ENCODE measurements at places on chromosomes 11 and 22.

DNA sequence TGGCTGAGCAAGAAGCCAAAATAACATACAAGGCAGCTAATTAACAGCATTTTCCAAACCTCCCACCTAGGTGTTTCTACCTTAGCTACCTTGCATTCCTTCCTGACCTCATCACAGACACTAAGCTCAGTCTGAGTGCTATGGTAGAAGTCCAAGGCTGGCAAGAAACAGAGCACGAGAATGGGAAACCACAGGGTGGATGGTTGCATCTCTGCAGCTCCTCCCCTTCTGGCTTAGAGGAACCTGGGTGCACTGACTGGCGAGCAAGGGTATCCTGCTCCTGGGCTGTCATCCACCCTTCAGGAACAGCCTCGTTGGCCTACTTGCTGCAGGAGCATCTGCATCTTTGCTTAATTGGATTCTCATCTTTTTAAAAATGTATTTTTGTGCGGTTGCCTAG, 73.1 kb upstream of the KIRREL3 start:
- DNase-seq = no peak

GRCh38 chr11:61004180-61004611, 32.7 kb downstream of the CD6 start:
- no peak for DNase-seq

DNA sequence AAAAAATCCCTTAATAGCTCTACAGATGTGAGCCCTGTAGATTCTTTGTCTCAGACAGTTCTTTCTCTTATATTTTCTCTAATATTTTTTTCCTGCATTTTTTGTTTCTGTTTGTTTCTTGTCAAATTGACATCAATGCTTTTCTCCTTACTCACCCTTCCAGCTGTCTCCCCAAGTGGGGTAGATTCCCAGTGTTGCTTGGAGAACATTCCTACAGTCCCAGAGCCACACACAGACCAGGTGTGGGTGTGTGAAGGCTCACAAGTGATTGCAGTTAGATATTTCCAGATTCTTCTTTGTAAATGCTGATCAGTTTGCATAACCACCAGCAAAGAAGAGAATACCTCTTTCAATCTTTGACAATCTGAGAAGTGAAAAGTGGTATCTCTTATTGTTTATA, 7.5 kb downstream of the VPS51 start:
- DNase-seq = no peak

DNA sequence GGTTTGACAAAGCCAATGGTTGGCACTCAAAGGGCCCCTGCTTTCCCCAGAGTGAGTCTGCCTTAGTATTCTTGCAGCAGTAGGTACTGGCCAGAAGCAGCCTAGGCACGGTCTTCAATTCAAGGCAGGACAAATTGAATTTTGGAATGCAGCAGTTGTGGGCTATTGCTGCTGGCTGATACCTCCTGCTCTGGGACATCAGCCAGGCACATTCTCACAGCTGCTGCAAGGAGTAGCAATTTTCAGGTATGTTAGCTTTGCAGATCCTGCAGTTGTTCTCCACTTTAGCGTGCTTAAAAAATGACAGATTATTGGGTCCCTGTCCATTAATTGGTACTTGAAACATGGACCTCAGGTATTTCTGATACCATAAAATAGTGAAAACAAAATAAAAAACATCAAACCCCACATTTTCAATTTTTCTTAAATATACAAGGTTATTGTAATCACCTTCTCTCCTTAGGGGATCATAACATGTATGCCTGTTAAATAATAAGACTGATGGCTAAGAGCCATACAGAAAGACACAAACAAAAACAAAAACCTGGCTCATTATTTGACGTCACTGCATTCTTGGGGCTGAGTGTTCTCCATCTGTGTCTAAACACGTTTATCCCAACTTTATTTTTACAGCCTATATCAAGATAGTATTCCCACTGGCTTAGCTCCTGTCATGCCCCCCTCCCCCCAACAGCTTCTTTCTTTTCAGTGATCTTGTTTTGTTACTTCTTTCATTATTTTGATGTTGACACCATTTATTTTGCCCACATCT, 85.1 kb upstream of the CARD18 start:
- DNase-seq = no peak

- DNase-seq = no peak
These were observed 109.9 kb downstream of the CSNK2A3 start for GRCh38 chr11:11243209-11243589.

DNA sequence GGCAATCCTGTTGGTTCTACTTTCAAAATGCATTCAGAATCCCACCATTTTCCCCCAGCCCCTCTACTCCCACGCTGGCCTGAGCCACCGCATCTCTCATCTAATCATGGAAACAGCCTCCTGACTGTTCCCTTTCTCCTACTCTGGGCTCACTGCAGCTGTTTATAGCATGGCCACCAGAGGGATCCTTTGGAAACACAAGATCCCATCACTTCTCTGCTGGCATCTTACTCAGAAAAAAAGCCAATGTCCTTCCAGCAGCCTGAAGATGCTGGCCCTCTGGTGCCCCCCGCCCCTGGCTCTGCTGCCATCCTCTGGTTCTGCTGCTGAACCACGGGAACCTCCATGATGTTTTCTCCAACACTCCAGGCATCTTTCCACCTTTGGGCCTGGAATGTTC, 11.1 kb downstream of the MS4A8 start:
- no peak for DNase-seq

- DNase-seq = no peak
These were observed 515.0 kb downstream of the NTM start for GRCh38 chr11:131885431-131885830.

DNA sequence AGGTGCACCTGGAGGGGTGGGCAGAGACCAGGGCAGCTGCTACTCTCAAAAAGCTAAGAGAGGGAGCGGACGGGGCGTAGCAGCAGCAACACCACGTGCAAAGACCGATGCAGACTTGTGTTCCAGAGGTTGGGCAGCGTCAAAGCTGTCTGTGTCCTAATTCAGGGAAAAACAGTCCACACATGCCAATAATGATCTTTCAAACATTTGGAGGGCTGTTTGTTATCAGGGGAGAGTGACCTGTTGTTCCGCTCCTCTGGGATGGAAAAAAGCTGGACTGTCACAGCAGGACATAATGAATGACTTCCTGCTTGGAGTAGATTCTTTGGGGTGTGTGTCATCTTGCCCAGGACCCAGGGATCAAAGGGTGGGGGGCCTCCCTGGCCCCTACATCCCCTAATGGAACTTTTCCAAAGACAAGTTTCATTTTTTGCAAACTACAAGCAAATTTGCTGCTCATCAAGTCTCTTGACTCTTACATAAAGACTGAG, 6.2 kb upstream of the FBLN1 start:
- no peak for DNase-seq

GRCh38 chr11:92941676-92942571, 27.5 kb upstream of the MTNR1B start:
- DNase-seq = peak; percentile 37

- DNase-seq = no peak
These were observed 123.3 kb downstream of the PAX6 start for GRCh38 chr11:31687861-31688260.

- DNase-seq = no peak
These were observed 9.9 kb downstream of the SLC43A3 start for GRCh38 chr11:57417056-57417455.

DNA sequence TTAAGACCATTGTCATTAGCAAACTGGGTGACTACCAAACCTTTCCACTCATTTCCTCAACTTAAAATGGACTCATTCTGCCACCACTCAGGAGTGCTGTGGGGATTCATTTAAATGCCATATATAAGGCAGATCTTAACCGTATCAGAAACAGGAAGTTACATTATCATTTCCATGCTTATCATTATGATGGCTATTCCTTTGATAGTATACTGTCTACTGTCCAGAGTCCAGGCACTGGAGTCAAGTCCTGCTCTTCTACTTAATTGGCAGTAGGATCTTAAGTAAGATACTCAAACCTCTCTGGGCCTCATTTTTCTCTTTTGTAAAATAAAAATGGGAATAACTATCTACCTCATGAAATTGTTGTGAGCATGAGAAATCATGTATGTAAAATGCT, 8.4 kb upstream of the NAV2 start:
- no peak for DNase-seq

GRCh38 chr11:7591107-7591894, 77.5 kb downstream of the PPFIBP2 start:
- no peak for DNase-seq

DNA sequence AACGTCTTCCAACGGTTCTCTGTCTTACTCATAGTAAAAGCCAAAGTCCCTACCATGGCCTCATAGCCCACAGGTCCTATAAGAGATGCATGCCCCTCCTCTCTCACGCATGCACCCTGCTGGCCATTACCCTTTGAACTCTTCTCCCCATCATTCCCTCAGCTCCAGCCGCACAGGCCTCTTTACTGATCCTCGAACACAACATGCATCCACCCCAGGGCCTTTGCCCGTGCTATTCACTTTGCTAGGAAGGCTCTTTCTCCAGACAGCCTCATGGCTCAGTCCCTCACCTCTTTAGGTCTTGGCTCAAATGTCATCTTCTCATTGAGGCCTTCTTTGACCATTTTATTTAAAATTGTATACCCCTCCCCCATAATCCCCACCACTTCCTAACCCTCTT, 7.5 kb downstream of the AP1B1 start:
- no peak for DNase-seq

Data from kidney glomerular epithelial cell (primary cell).